Fibroblast of skin of scalp (primary cell): ENCODE measurements at places on chromosomes 6 and 20.

DNA sequence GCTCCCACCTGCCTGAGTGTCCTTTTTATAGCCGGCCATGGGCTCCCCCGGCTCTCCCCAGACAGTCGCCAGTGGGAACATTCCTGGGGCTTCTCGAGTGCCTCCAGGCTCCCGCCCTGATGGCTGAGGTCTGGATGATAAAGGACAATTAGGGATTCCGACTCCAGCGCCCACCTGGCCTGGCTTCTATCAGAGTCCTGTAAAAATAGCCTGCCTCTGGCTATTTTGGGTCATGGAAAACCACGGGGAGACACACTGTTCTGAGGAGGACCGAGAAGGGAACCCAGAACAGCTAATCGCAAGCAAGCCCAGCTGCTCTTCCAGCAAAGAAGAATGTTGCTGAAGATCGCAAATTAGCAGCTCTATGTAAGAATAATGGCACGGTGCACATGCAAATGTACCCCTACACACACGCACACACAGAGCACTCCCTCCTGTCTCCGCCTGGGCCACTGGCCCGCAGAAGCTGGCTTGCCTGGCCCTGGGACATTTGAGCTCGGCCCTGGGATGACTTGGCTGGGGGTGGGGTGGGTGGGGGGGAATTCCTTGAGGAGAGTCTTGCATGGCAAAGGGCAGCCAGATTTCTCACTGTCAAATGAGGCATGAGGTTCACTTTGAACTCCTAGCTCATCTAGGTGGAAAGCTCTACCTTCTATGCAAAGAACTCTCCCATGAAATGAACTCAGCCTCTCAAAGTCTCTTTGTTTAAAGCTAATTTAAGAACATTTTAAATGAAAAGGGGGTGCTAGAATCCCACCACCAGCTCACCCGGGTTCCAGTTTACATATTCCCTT lies 55.3 kb downstream of the CTCFL start:
- DNase-seq, result no peak

DNA sequence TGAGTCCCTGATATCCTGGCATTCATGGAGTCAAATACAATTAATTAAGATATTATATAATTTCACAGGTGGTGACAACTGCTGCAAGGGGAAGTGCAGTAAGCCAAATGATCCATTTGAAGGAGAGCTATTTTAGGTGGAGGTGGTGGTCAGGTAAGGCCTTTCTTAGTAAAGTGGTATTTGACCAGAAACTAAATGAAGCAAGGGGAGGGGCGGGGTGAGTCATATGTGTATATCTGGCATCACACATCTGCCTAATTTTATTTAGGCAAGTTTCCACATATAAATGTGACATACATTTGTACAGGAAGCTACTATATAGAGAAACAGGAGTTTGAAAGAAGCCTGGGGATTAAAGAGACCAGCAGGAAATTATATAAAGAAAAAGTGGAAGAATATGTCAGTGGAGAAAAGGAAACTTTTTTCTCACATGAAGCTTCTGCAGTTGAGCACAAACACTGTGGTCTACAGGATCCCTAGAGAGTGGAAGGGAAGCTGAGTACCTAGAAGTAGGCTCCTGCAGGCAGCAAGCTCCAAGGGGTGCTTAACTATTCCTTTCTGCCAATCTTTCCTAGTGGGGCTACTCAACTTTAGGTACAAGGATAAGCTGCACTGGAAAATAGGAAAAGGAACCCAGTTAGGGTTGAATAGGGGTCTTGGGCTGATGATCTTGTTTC lies 99.6 kb downstream of the OGFRL1 start:
- no peak for DNase-seq

GRCh38 chr20:10469056-10469455 lies 34.0 kb downstream of the SLX4IP start:
- no peak for DNase-seq

DNA sequence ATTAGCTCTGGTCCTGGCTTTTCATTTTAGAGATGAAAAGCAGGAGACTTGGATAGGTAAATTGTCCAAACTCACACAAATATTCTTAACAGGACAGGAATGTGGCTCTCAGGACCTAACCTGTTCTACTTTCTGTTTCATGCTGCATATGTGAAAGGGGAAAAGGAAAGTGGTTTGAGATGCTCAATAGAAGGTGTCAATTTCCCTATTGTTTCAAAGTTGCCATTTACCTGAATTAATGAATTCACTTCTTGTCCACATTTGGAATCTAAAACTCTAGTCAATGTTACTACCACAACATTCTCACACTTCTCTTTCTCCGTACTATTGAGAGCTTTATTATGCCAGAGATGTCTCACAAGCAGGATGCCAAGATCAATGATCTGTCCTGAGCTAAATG lies 4.8 kb upstream of the EFHC1 start:
- DNase-seq, result no peak

- DNase-seq, result no peak
Measured at GRCh38 chr20:62342910-62343309, 24.2 kb downstream of the LAMA5 start.

DNA sequence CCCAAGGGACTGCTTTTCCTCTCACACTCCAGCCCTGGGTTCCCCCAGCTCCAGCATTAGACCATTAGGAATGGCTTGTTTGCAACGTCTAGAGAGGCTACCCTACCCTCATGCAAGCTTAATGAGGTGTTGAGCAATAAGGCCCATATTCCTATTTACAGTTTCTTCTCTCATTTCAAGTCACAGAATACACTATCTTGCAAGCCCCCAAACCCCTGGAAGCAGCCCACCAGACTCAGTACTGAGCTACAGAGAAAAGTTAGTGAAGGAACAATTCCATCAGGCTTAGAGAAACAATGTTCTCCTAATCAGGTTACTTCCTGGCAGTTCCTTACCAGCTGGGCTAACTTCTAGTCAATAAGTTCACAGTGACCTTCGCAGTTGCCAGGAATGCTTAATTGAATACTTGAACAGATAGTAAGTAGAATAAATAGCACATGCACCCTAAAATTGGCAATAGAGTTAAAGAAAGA lies 606.5 kb upstream of the NOX3 start:
- no peak for DNase-seq

- peak; percentile 38 for DNase-seq
Measured at GRCh38 chr6:156954191-156954590, 177.0 kb downstream of the ARID1B start.

GRCh38 chr6:87115402-87116135 lies 20.7 kb upstream of the CGA start:
- no peak for DNase-seq

DNA sequence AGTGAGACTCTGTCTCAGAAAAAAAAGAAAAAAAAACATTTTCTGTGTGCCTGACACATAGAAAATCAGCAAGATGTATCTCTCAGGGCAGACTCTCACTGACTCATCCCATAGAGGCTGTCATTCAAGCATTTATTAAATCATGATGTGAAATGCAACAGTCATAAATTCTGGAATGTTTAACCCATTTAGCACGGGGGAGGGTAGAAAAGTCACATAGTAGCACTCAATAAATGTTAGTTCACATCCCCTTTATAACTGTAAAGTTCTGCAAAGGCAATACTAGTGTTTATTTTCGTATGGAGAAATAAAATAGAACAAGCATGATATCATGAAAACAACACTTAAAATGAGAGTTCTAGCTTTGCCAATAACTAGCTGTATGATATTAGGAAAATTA lies 15.5 kb upstream of the CARMIL1 start:
- peak; percentile 95 for DNase-seq

- no peak for DNase-seq
Measured at GRCh38 chr6:159103396-159104162, 58.8 kb upstream of the TAGAP start.

DNA sequence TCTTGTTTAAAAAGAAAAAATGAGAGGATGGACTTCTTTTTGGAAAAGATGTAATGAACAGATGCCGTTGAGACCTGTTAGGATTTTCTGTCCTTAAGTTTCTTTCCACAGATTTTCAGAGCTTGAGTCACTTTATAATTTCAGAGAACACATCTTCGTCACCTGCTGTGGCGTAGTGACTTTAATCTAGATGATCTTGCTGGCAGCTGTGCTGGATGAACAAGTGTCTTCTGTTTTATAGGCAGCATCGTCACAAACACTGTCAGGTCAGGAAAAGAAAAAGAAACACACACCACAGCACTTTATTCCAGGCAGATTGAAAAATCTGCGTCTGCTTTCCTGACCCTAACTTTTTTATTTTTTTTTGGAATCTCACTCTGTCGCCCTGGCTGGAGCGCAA lies 35.7 kb upstream of the GCNT2 start:
- no peak for DNase-seq

GRCh38 chr20:46188866-46189541 lies 70.9 kb downstream of the CD40 start:
- DNase-seq, result no peak

DNA sequence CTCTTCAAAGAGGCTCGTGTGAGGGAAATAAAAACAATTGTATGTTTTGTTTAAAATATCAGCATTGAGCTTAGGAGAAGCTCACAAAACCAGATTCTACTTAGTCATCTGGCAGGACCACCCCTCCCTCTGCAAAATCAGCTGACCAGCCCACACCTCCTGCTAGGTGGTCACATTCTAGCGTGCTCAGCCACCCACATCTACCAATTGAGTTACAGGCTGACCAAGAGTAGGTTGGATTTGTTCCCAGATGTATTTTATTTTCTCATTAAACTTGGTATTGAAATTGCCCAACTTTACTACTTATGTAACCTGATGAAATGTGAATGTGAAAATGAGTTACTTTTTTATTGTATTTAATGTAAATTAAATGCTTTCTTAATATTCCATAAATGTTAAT lies 56.2 kb downstream of the SLC22A2 start:
- DNase-seq, result no peak

DNA sequence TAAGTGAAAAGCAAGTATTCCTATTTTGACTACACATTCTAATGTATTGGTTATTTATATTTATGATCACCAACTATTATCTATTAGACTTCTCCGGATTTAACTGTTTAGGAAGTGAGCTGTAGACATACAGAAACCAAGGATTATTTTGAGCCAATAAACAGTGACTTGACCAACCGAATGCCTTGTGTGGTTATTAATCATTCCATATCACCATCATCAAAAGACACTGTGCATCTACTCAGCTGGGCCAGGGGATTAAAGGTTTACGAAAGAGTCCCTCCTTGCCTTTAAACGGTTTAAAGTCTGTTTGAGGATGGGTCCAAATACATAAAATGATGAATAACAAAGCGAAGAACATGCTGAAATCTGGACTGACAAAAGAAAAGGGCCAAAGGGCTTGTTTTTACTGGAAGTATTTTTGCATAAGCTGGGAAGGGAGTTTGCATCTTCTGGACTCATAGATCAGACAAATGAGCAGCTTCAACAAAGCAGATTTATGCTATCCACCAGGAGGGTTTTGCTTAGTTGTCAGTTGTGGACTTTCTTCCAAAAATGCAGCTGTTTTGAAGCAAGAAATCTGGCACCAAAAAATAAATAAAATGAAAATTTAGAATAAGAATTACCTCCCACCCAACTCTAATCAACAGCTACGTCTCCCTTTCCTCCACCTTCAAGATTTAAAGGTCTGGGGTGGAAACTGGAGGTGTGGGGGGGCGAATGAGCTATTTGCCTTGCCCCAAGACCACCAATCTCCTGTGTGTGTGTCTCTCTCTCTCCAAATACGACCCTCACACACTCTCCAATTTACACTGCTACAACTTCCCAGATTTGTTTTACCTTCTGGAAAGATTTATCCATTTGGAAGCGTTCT lies 33.6 kb upstream of the ID4 start:
- DNase-seq, result no peak

GRCh38 chr6:141764388-141764787 lies 368.3 kb upstream of the GJE1 start:
- peak; percentile 41 for DNase-seq

GRCh38 chr6:110635096-110635495 lies 158.7 kb upstream of the SLC22A16 start:
- no peak for DNase-seq

- DNase-seq, result no peak
Measured at GRCh38 chr20:19830211-19830785, 72.2 kb downstream of the RIN2 start.

DNA sequence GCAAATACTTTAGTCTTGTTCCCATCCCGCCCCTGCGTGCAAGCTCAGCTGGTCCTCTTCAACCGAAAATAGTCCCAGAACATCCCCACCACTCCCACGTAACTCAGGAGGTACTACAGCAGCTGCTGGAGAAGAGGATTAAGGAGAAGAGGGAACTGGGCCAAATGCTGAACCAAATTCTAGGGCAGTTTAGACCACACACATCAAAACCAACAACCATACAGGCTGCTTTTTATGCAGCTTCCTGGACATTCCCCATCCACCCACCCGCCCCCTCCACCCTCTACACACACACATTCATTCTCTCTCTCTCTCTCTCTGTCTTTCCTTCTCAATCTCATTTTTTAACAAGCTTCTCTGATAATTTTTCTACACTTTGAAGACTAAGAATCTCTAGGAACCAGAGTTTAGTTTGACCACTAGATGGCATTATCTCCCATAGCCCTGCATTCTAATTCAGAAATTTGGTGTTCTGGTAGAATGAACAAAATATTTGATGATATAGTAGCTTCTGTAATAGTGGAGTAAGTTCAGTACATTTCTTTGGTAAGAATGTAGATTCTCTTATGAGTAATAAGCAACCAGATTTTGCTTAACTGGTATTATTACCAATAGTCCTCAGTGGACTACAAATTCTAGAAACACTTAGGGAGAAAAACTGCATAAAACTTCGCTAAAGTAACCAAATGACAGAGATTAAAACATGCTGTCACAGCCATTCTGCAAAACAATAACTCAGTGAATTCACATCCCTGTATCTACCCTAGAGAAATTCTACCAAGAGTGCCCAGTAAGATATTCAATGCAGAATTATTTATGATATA lies 52.1 kb upstream of the BEND6 start:
- peak; percentile 77 for DNase-seq

- no peak for DNase-seq
Measured at GRCh38 chr20:50221501-50222308, 31.1 kb downstream of the CEBPB start.

DNA sequence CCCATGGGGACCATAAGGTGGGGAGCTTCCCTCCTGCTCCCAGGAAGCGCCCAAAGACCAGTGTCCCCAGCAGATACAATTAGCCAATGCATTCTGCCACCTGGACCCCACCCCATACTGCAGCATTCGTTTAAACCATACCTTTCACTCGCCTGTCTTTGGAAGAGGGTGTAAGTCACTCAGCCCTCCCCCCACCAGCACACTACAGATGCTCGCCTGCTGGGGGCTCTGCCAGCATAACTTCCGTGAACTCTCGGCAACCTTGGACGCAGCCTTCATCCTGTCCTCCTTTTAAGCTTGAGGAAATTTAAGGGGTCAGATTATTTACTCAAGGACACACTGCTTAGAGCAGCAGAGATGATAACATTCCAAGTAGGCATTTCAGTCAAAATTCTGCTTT lies 94.4 kb upstream of the NAA20 start:
- DNase-seq, result no peak

GRCh38 chr20:17768271-17768670 lies 68.5 kb downstream of the BANF2 start:
- DNase-seq, result no peak
